Panc1 (cell line): ENCODE measurements at places on chromosomes 7 and 10.

DNA sequence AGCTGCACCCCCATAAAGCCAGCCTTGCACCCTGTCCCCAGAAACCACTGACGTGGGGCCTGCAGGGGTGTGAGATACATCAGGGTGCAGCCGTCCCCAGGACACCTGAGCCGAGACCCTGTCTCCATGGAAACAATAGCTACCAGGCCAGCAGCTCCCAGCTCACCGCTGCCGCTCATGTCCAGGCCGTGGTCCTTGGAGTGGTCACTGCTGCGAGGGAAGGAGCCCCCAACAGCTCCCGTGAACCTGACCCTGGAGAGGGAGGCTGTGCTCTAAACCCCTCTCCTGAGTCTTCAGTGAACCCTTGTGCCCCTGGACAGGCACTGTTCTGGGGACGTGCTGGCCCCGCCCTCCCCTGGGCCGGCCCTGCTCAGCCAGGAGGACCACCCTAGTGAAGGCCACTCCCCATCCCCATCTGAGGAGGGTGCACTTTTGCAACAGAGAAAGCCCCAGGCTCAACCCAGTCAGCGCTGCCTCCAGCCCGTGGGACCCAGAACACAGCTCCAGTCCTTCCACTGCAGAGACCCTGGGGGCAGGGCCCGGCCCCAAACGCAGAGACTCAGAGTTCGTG lies 19.6 kb upstream of the INPP5A start:
- no peak for DNase-seq

DNA sequence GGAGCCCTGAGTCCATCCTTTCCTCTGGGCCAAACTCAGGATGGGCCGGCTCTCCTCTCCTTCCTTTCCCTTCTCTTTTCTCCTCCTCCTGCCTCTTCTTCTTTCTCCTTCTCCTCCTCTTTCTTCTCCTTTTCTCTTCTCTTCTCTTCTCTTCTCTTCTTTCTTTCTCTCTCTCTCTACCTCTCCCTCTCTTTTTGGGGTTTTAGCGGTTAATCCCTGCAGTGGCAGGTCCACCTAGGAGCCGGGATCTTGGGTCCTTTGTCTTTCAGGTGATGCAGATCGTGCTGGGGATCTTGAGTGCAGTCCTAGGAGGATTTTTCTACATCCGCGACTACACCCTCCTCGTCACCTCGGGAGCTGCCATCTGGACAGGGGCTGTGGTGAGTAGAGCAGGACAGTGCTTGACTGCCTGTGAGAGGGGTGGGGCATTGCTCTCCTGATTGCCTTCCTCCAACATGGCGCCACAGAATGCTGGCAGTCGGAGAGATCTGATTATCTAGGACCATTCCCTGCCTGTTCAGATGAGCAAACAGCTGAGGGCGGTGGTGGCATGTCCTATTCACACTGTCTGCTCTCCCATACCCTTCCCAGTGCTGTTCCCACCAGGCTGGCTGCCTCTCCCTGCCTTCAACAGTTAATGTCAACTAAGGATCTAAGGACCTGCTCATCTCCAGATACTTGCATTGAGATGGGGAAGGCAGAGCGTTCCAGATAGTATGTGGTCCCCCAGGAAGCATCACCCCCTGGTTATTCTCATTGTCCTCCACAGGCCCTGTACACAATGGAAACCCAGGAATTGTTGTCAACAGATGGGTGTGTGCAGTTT lies 1.6 kb downstream of the TMEM176A start:
- no peak for DNase-seq

- DNase-seq, result no peak
Measured at GRCh38 chr7:2082139-2082998, 150.4 kb downstream of the MAD1L1 start.

- DNase-seq, result no peak
Measured at GRCh38 chr10:112390125-112390703, 16.3 kb downstream of the ACSL5 start.

DNA sequence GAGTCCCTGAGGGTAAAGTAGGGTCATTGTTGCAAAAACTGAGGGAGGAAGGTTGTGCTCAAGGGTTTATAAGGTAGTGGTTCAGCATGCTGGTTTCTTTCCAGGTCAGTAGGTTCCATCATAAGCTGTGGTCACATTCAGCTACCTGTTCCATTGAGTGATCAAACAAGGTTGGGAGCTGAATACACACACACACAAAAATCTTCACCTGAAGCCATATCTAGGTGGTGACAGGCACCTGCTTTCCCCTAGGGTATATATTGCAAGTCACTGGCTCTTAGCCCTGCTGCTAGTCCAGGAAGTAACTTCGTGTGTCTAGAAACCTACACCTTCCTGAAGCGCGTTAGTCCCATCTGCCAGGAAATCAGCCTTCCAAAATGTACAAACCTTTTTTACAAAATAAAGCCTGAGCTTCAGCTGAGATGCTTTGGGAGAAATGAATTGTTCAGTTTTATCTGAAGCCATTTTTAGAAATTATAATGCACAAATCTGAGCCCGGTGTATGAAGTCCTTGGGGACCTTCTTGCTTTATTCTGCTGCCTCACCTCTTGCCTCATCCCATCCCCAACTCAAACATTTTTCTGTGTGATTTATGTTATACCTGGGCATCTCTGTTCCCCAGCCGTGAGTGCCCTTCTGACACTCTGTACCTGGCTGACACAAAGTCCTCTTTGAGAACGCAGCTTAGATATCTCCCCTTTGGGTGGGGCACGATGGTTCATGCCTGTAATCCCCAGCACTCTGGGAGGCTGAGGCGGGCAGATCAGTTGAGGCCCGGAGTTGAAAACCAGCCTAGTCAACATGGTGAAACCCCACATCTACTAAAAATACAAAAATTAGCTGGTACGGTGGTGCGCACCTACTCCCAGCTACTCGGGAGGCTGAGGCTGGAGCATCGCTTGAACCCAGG lies 10.6 kb upstream of the LAMTOR4 start:
- no peak for DNase-seq

GRCh38 chr7:28725911-28726310 lies 232.2 kb downstream of the TRIL start:
- DNase-seq, result no peak

DNA sequence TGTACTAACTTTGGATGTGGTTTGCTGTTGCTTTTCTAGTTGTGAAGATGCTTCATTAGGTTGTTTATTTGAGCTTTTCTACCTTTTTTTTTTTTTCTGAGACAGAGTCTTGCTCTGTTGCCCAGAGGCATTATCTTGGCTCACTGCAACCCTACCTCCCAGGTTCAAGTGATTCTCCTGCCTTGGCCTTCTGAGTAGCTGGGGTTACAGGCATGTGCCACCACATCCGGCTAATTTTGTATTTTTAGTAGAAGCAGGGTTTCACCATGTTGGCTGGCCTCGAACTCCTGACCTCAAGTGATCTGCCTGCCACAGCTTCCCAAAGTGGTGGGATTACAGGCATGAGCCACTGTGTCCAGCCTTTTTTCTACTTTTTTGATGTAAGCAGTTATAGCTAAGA lies 93.7 kb downstream of the ADAM22 start:
- DNase-seq, result no peak

DNA sequence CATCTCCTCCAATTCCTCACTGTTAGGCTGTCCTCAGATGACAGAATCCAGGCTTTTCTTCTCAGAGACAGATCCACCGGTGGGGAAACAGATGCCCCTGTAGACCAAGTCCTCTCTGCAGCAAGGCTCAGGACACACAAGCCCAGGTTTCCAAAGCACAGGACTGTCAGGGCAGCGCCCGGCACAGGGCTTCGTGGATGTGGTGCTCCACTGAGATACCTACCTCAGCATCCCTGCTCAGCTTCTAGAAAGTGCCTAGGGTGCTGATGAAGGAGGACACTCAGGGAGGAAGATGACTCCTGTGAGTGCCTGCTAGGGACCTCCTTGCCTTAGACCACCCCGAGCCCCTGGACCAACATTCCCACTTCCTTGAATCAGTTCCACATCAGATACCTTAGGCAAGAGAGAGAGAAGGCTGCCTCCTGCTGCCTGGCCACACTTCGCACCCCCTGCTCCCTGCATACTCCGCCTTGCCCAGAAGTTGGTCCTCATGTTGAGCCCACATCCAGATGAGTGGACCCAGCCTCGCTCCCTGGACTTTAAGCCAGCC lies 8.9 kb upstream of the RBP3 start:
- no peak for DNase-seq

DNA sequence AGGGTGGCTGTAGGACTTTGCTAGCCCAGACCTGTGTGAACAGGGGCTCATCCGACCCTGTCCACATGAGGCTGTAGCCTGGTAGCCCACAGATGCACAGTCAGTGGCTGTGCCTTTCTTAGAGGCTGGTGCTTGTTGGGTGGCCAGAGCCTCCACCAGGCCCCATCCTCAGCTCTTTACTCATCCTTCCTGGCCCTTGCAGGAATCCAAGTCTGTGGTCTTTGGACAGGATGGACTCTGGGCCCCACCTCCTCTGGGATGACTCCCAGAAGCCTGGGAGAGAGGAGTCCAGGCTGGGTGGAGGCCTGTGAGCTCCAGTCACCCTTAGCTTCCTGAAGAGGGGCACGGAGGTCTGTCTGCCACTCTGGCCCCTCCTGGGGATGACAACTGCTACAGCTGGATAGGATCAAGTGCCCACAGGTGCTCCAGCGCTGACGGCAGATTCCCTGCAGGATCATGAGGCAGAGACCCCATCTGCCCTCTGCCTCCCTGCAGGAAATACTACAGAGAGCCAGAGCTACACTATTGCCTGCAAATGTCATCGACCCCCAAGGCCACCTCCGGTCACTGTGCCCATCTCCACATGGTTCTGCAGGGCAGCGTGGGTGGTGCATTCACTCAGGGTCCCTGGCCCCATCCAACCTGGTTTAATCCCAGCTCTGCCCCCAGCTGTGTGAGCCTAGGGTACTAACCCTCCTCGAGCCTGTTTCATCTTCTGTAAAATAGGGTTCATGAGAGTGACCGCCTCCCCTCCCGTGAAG lies 114.5 kb downstream of the PTPN20 start:
- no peak for DNase-seq

- DNase-seq, result no peak
Measured at GRCh38 chr10:110434489-110435096, 63.1 kb upstream of the DUSP5 start.

DNA sequence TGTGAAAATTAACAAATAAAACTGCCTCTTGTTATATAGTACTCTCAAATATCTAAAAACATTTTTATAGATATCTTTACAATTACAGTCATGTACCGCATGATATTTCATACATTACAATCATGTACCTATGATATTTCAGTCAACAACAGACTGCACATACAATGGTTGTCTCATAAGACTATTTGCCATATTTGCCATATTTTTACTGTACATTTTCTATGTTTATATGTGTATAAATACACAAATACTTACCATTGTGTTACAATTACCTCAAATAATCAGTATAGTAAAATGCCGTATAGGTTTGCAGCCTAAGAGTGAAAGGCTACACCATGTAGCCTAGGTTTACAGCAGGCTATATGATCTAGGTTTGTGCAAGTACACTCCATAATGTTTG lies 336.0 kb upstream of the PCDH15 start:
- no peak for DNase-seq

GRCh38 chr7:39847227-39847626 lies 102.8 kb upstream of the CDK13 start:
- DNase-seq, result no peak

DNA sequence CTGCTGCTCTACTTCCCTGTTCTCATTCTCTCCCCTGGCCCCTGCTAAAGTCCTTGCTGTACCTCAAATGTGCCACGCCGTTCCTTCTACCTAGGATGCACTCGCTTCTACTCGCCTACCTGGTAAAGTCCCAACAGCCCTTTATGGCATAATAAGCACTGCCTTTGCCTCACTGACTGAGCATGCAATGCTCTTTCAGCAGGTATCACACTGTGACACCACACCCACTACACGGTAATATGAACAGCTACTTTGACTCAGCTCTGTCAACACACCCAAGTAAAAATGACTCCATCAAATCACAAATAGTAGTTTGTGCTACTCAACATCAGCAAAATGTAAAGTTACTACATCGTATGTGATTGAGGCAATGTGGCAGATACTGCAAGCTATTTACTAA lies 37.6 kb downstream of the FAM204A start:
- DNase-seq, result no peak

DNA sequence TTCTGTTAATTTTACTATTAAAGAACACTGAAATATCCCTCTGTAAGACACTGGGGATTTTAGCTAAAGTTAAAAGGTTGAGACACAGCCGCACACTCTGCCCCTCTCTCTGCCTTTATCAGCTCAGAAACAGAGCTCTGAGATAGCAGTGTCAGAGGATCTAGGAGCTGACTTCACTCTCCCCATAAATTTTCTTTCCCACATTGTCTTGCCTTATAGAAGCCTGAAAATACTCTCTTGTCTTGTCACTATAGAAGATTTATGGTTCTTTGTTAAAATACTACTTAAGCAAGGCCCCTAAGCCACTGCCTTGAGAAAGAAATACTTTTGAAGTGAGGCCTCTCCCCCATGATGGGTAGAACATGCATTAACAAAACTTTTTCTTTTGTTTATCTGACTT lies 105.7 kb upstream of the C10orf90 start:
- DNase-seq, result no peak

DNA sequence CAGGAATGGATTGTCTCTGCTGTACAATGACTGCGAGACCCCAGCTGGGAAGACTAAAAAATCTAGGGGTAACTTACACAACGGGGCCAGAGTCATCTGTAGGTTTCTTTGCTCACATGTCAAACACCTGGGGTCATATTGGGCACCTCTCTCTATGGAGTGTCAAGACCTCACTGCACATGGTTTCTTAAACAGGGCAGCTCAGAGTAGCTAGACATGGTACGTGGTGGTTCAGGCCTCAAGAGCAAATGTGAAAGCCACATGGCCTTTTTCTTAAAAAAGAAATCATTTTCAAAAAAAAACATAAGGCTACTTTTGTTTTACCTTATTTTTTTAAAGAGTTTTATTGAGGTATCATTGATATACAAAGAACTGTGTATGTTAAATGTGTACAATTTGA lies 162.2 kb upstream of the ITGB1 start:
- DNase-seq, result no peak

DNA sequence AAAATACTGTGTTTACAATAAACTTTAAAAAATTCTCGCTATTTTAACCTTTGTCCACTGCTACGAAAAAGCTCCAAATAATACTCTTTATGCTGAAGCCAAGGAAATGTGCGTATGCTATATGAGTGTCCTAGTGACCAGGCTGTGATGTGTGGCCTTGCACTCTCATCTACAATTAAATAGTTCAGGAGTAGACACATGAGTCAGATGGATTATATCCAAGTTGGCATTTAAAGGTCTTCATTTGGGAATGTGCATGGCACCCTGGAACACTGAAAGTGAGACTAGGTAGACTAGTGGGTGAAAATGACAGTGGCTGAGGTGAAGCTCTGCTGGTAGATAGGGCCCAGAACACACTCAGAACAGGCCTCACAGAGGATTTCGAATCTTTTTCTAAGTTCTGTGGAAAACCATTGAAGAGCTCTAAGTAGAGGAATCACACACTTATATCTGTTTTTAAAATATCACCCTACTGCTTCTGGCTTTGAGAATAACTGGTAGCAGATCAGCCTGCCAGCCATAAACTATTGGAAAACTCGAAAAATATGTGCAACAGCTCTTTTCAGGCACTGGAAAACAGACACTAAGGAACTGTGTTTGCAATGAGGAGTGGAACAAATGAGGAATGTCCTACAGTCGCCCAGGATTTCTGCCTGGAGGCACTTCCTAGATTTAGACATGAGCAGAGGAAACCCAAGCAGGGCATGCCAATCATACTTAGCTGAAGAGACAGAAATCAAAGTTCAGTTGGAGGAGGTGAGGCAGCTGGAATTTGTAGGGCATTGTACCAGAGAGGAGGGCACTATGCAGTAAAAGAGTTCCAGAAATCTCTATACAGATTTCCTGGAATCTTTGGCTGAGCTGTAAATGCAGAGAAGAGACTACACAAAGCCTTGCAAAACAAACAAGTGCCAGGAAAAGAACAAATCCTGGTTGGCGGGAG lies 603.8 kb upstream of the LRRTM3 start:
- DNase-seq, result no peak

GRCh38 chr7:22884911-22885788 lies 62.5 kb upstream of the TOMM7 start:
- no peak for DNase-seq
